ENCODE measurements at places on chromosomes 5 and 9.

- DNase-seq = no peak
Measured at GRCh38 chr5:132215329-132215728, 12.3 kb downstream of the P4HA2 start.

- DNase-seq = no peak
Measured at GRCh38 chr9:93041108-93041802, 17.2 kb upstream of the SUSD3 start.

- DNase-seq = no peak
Measured at GRCh38 chr5:56733580-56733979, 81.8 kb upstream of the MAP3K1 start.

GRCh38 chr9:68802525-68803015 lies 97.5 kb downstream of the PIP5K1B start:
- DNase-seq = no peak

GRCh38 chr5:57414857-57415256 lies 67.8 kb downstream of the ACTBL2 start:
- no peak for DNase-seq

DNA sequence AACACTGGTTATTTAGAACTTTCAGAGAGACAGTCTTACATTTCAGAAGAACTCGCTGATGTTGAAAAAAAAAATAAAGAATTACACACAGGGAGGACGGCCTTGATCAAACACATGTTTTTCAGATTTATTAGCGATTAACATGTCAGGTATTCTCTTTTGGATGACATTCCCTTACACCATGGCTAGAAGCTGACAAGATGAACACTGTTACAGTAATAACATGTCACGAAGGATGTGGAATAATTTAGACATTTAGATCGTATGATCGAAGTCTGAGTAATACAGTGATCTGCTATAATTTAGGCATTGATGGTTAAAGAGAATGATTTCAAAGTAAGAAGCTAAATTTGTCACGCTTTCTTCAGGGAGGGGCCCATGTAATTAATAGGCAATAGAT lies 24.6 kb upstream of the FBXL7 start:
- no peak for DNase-seq

GRCh38 chr9:112084334-112084733 lies 90.8 kb downstream of the SUSD1 start:
- DNase-seq = no peak

DNA sequence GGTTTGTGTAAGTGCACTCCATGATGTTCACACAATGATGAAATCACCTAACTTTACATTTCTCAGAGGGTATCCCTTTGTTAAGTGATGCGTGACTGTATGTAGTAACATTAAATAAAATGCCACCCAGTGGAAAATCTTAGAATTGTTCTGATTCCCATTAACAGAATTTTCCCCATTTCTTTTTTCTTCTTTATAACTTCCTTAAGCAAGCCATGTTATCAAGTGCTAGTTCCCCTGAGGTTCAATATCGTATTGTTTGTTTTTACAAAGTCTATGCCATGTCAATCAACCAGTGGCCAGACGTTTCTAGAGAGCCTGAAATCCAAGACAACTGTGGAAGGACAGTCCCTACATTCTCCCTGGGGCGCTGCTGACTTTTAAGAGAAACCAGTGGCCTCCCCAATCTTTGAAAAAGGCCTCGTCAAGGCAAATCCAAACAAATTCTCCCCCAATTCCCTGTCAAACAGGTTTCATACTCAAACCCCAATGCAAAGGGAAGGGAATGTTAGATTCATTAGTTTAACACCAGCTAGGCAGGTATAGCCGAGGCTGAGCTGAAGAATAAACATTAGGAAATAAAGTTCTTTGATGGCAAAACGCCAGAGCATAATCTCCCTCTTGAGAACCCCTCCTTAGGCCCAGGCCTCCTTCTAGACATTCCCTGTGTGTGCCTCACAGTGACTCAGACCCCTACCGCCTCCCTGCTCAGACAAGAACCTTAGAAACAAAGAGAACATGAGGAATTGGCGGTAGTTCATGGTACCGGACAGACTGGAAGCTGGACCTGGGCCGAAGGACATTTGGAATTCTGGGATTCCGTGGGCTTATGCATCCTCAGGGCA lies 198.7 kb downstream of the GNA14 start:
- no peak for DNase-seq

- peak; percentile 23 for DNase-seq
Measured at GRCh38 chr9:86034863-86035734, 64.3 kb downstream of the GOLM1 start.

DNA sequence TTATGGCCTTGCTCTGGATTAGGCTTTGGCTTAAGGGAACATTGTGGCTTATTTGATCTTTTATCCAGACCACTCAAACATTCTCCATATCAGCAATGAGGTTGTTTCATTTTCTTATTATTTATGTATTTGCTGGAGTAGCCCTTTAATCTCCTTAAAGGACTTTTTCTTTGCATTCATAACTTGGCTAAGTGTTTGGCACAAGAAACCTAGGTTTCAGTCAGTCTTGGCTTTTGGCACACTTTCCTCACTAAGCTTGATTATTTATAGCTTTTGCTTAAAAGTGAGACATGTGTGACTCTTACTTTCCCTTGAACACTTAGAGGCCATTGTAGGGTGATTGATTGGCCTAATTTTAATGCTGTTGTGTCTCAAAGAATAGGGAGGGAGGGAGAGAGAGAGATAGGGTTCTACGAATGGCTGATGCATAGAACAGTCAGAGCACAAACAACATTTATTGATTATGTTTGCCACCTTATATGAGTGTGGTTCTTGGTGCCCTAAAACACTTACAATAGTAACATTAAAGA lies 2265.3 kb upstream of the C9orf72 start:
- no peak for DNase-seq

GRCh38 chr9:114935119-114935518 lies 4.7 kb upstream of the TNFSF8 start:
- DNase-seq = no peak

DNA sequence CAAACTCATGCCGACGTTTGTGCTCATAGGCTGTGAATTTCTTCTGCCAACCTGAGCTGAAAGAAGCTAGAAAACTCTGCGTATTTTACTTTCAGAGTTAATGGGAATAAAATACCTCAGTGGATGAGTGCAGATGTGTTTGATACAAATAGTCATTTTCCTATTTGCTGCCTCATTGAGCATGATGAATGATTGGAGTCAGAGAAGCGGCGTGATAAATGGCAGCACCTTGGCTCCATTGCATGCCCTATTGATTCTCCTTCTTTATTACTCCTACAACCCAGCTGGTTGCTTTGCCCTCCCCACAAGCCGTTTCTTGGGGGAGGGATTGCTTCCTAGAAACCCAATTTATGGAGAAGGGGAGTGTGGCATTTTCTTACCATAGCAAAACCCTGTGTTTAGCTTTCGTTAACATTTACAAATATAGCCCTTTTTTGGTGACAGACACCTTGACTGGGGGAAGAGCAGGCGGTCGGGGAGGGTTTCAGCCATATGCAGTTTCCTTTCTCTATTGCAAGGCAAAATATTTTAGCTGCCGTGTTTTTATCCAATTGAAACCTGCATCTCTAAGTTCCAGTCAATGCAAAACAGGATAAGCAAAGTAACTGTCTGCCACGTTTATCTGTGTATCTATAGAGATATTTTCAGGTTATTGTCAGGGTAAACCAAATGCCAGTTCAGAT lies 93.1 kb upstream of the TBCA start:
- DNase-seq = peak; percentile 77

- DNase-seq = peak; percentile 54
Measured at GRCh38 chr5:59542851-59543820, 350.4 kb downstream of the PDE4D start.

GRCh38 chr5:151812757-151813309 lies 41.1 kb downstream of the G3BP1 start:
- no peak for DNase-seq

DNA sequence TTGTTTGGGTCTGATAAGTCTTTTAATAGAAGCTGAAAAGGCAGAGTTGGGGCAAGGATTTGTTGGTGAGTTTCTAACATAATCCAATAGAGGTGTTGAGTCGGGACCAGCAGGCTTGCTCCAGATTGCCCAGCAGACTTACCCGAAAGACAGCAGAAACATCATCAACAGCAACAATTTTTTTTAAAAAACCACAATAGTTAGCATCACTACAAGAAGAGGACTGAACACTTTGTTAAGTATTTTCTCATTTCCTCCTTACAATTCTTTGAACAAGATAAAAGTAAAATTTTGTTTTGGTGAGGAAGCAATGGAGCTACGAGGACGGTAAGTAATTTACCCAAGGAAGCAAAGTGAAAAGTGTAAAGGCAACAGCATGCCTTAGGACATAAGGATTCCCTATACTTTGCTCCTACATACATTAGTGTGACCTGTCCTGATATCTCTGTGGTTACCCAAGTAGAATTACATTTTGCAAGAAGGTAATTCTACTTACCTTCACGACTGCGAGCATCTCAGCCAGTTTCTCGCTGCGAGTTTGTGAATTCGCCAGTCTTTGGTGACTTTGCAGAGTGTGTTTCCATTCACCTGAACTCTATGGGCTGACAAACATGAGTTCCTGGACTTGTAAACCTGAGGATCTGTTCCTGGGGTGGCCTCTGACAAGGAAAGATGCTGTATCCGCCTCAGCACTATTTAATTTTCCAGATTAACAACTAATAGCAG lies 13.2 kb downstream of the ITK start:
- no peak for DNase-seq

- no peak for DNase-seq
Measured at GRCh38 chr5:167503926-167504720, 787.3 kb upstream of the WWC1 start.

- DNase-seq = peak; percentile 31
Measured at GRCh38 chr5:151020304-151021110, at the start of gene GPX3. TSS of gene GPX3 (plus strand) at chr5:151020591. CDS start at chr5:151020655, 64 bp downstream.

DNA sequence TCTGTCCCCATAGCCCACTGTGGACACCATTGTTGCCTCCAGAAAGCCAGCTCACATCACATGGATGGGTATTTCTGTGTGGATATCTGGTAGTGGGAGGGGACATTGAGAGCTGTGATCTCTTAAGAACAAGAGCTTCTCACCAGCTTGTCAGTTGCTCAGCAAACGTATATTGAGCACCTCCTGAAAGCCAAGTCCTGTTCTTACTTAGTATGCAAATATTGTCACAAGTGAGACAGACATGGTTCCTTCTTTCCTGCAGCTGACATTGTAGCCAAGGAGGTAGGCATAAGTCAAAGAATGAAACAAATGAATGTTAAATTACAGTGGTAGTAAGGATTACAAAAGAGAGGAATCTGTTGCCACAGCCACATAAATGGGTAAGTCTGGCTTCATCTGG lies 3.8 kb downstream of the TCOF1 start:
- DNase-seq = no peak

DNA sequence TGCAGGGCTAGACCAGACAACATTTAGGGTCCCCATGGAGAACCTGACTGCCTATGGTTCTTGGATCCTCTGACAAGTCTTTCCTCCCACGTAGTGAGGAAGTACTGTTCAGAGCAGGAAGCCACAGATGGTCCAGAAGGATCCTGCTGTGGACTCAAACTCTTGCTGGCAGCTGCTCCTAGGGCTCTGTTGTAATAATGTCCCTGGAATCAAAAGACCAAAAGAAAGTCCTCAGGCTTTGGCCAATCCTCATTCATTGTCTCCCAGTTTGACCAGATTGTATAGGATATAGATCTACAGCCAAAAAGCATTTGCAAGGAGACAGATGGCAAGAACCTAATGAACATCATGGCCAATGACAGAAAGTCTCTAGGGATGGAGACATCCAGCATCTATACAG lies 53.9 kb downstream of the SEMA6A start:
- DNase-seq = no peak

DNA sequence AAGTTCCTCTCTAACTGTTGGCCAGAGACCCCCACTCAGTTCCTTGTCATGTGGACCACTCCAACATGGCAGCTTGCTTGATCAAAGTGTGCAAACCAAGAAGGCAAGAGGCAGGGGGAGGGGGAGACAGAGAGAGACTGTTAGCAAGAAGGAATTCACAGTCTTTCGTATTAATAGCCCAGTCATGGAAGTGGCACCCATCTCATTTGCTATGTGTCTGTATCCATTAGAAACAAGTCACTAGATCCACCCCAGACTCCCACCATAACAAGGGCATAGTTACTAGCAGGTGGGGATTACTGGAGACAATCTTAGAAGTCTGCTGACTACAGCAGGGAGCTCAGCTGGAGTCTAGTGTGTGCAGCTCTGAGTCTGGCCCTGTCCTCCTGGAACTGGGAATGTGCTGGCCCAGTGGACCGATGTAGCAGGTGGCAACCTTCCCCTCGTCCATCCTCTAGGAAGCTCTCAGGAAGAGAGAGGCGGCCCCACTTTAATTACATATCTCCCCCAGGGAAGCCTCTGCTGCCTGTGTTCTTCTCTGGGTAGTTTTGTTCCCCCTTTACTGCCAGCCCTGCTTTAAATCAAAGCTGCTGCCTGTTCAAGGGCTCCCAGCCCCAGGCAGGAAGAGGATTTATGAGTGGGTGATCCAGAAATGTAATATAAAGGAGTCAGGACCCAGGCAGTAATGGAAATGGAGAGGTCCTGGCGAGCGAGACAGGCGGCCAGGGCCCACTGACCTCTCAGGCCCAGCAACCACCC lies 47.8 kb upstream of the ALDH1B1 start:
- DNase-seq = no peak

GRCh38 chr9:13948037-13948436 lies 365.9 kb downstream of the NFIB start:
- DNase-seq = no peak

- DNase-seq = peak; percentile 15
Measured at GRCh38 chr9:14066831-14067230, 247.1 kb downstream of the NFIB start.

- no peak for DNase-seq
Measured at GRCh38 chr9:77954013-77954665, 77.5 kb downstream of the GNAQ start.

- DNase-seq = no peak
Measured at GRCh38 chr9:13728131-13728530, 448.6 kb upstream of the MPDZ start.

DNA sequence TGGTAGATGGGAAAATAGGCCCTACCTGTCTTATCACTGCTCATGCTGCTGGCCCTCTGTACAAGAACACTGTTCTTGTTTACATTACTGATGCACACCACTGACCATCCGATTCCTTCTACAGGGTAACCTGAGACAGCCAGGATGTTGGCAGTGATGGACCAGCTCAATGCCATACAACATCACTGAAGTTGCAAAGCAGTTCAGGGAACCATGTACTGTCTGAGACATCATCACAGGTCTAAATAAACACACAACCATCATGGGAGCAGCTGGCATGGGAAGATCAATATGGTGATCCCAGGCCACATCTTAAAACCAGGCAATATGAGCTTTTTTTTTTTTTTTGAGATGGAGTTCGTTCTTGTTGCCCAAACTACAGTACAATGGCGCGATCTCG lies 59.0 kb downstream of the IARS1 start:
- no peak for DNase-seq

DNA sequence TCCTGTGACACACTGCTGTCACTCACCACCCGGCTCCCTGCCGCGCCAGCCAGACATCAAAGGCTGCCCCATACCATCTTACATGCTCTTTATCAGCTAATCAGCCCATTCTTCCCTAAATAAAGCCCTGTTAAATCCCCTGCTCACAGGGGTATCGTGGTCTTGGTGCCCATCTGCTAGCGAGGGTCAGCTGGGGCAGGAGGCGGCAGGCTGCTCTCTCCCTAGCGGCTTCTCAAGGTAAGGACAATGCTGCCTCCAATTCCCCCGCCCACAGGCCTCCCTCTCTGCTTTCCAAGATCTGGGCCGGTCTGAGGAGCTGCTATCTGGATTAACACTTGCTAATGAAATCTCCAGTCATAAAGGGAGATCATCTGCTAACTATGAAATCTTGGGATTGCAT lies 26.8 kb downstream of the BARHL1 start:
- no peak for DNase-seq
